ENCODE measurements at places on chromosomes 7 and 10.
A peak's percentile ranks its signal among the peaks of the same experiment; 100 is the strongest.

DNA sequence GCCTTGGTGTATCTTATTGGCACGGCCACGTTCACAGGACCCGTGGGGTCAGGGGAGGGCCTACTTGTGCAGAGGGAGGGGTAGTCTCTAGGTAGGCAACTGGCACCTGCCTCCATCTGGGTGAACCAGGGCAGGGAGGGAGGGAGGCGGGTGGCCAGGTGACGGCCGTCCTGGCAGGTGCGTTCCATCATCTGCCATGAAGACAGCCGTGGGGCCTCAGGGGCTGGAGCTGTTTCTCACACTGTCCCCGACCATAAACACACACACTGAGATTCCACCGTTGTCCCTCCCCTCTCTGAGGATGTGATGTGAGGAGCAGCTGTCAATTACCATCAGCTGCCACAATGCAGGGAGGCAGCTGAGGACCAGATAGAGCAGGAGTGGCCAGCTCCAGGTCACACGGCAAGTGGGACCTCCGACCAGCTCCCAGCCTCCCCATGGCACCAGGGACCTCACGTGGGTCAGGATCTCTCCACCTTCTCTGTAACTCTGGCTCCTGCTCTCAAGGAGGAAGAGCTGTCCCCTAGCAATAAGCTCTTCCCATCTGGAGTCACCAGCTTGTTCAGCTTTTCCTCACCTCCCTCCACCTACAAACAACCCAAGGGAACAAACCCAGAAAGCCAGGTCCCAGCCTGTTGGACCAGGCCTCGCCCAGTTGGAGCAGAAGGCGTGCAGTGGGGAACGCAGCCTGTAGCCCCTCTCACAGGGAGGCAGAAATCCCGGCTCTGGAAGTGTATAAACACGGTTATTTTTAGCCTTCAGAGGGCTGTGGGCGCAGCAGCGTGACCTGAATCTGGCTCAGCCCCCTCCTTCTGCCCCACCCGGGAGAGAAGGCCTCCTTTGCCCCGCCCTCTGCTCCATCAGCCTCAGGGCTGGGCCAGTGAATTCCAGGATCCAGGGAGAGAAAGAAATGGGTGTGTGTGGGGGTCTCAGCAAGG lies 33.1 kb downstream of the ZMIZ1 start:
- DNase-seq, result peak; percentile 67

- DNase-seq, result no peak
Measured at GRCh38 chr7:132571970-132572369, 4.3 kb downstream of the PLXNA4 start.

DNA sequence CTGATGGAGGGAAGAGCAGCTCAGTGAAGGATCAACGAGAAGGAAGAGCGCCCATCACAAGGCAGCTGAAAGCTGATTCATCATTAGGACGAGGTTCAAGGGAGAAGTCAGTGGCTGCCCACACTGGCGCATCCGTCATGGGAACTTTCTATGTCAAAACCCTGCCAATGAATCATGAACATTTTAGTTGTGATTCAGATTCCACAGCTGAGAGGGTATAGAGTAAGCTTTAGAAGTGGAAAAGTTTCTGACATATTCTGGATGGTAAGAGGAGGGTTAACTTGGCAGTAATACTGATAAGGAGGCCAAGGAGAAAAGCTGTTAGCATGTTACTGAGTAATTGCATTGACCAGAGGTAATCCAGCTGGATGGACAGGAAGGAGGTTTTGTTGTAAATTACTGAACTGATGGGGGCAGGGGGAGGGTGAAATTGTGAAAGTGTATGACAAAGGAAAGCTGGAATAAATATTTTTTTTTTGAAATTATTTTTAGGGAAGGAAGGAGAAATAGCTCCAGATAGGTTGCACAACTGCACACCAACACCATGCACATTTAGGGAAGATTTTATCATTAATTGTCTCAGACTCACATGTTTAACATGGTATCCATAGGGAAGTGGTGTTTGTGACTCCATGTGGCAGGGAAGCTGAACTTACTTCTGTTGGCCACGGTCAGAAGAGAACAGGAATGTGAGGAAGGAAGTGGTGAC lies 78.3 kb upstream of the NRP1 start:
- DNase-seq, result no peak

- no peak for DNase-seq
Measured at GRCh38 chr7:6161463-6162330, 110.7 kb downstream of the CYTH3 start.

DNA sequence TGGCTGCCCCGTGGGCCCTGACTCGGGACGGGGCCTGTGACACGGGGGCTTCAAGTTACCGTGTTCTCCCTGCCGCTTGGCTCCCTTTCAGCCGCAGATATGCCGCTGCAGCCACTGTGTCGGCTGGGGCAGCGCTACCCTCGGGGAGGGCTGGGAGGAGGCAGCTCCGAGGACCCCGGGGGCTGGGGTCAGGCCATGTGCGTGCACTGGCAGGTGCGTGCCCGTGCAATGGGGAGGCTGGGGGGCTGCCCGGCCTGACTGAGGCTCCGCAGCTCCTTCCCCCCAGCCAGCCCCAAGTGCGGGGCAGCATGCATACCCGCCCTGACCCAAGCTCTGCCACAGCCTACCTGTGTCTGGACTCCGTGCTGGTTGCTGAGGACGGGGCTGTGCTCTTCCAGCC lies 29.2 kb downstream of the KNDC1 start:
- no peak for DNase-seq

- no peak for DNase-seq
Measured at GRCh38 chr7:158923928-158924511, 67.7 kb downstream of the DYNC2I1 start.

DNA sequence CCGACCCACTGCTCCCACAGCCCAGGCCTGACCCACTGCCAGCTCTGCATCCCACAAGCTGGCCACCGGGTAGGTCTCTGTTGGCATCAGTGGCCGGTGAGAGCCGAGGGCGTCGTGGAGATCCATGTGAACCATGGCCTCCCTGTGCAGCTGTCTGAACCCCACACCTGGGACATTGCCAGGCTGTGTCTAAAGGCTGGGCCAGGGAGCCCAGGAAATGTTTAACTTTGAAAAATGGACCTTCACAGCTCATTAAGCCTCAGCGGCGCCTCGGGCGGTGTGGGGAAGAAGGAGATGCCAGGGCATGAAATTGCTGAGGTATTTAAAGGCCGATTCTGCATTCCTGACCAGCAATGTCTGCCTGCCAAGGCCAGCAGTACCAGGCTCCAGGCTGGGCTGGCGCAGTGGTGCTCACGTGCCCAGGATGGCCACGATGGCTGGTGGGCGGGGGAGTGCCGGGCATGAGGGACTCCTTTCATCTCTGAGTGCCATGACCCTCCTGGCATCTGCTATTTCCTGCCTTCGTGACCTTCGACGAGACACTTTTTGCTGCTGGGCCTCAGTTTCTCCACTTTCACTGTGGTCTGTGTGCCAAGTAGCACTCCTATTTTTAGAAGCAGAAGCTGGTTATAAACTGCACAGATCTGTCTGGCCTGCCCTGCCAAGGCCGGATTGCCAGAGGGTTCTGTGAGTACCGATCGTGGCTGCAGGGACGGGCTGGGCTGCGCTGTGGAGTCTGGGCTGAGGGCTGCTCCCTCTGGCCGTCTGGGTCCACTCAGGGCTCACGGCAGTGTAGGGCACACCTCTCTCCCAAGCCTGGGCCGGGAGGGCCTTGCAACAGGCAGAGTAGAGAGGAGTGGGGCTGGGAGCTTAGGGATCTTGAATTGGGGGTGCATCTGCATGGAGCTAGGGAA lies 21.8 kb downstream of the ELFN1 start:
- DNase-seq, result peak; percentile 13

- no peak for DNase-seq
Measured at GRCh38 chr10:121069061-121069850, 218.1 kb downstream of the WDR11 start.

DNA sequence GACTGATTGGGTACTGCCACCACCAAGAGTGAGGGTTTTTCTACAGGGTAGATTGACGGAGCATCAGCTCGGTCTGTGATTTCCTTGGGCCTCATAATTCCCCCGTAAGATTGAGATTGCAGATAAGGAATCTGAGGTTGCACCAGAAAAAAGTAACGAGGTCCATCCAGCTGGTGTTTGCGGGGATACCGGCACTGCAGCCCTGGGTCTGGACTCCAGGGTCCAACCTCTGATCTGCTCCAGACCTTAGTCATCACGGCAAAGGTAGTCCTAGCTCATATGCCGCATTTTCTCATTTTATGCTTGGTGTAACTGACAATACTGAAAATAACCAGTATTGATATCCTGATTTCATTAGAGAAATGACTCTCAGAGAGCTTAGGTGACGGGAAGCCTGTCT lies 3.9 kb downstream of the CARD11 start:
- no peak for DNase-seq

GRCh38 chr10:113399065-113399464 lies 153.8 kb upstream of the HABP2 start:
- no peak for DNase-seq

DNA sequence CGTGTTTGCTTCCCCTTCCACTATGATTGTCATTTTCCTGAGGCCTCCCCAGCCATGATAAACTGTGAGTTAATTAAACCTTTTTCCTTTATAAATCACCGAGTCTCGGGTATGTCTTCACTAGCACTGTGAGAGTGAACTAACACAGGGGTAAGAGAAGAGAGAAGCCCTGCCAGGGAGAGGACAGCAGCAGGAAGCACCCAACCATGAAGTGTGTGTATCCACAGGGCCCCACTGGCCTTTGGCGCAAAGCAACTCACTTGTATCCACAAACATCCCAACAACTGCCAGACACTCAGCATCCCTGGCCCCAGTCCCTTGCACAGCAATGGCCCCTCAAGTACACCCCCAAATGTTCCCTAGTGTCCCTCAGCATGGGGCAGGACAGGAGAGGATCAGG lies 115.1 kb downstream of the MAD1L1 start:
- no peak for DNase-seq

DNA sequence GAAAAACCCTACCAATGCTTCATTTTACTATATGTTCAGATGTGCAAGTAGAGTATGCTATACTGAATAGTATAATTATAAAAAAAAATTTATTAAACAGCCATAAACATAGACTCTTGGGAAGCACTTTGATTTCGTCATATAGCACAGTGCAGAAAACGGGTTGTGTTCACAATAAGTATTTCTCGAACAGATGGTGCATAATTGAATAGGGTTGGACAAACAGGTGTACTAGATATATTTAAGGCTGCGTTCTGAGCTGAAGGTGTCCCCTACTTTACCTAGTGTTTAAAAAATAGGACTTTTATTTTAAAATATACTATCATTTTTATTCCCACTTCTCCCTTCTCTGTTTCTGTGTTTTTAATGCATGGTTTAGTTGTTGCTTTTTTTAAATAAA lies 841.5 kb downstream of the ANKRD7 start:
- DNase-seq, result no peak

DNA sequence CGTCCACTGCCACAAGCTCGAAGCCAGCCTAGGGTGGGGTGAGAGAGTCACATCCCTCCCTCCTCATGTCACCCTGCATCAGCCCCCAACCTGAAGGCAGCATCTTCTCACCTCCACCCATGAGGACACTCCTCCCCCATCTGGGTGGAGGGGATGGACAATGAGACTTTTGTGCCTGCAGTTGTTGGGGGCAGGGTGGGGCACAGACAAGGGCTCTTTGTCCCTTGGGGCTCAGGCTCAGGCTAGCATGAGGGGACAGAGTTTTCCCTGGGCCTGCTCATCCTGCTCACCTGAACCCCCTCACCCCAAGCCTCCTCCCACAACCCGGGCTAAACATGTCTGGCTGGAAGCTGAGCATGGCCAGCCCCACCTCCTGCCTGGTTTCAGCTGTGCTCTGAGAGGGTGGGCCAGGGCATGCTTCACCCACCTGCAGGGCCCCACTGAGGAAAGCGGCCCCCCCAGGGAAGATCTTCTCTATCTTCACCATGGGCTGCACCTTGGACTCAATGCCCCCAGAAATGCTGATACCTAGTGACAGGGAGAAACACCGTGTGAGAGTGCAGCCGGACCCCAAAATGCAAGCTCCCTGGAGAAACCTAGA lies 9.3 kb downstream of the LZTS2 start:
- no peak for DNase-seq

DNA sequence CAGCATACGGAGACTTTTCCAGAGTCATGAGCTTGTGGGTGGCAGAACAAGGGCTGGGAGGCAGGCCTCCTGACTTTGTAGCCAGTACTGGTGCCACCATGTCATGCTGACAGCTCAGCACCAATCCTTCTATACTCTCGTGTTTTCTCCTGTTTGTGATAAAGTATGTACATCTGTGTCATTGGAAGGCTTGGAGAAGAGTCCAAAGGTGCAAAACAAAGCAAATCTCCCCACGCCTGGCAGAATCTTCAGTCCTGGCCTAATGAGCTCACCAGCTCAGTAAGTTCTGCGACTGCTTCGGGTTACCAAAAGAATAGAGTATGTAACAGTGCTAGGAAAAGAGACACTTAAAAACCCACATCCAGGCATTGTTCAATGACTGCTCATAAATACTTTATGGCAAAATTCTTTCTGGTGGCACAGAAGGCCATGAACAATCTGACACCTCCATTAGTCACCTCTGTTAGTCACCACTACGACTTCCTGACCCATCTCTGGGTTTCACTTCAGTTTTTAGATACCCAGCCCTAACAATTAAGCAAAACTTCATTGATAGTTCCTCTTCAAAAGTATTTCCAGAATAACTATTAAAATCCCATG lies 24.5 kb downstream of the STEAP1 start:
- DNase-seq, result no peak

GRCh38 chr10:22609719-22610465 lies 104.5 kb downstream of the PIP4K2A start:
- DNase-seq, result no peak

- peak; percentile 23 for DNase-seq
Measured at GRCh38 chr7:128812514-128813168, 17.6 kb upstream of the FLNC start.

GRCh38 chr7:30424506-30424905 lies 54.1 kb downstream of the NOD1 start:
- DNase-seq, result no peak

- DNase-seq, result peak; percentile 34
Measured at GRCh38 chr7:86972072-86972471, 87.4 kb downstream of the ELAPOR2 start.

Data from iPS-NIHi11 (cell line).